NCI-H1694 treated with DMSO at 0.1 percent for 48 hours (cell line): ENCODE measurements at places on chromosomes 16 and 17.

DNA sequence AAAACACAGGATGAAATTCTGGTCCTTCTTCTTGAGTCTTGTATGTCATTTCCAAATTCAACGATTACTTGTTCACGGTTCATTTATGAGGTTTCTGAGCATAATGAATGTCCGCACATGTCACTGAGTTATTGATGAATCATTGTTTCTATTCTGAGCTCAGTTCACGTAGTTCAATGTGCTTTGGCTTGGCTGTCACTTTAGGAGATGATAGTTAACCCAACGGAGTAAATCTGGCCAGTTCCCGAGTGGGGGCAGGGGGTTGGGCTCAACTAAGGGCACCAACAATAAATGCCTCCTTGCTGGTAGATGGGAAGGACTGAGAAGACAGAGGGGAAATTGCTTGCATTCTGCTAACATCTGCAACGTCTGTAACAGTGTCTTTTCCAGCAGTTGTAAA, 239.4 kb upstream of the HSBP1 start:
- no peak for DNase-seq

DNA sequence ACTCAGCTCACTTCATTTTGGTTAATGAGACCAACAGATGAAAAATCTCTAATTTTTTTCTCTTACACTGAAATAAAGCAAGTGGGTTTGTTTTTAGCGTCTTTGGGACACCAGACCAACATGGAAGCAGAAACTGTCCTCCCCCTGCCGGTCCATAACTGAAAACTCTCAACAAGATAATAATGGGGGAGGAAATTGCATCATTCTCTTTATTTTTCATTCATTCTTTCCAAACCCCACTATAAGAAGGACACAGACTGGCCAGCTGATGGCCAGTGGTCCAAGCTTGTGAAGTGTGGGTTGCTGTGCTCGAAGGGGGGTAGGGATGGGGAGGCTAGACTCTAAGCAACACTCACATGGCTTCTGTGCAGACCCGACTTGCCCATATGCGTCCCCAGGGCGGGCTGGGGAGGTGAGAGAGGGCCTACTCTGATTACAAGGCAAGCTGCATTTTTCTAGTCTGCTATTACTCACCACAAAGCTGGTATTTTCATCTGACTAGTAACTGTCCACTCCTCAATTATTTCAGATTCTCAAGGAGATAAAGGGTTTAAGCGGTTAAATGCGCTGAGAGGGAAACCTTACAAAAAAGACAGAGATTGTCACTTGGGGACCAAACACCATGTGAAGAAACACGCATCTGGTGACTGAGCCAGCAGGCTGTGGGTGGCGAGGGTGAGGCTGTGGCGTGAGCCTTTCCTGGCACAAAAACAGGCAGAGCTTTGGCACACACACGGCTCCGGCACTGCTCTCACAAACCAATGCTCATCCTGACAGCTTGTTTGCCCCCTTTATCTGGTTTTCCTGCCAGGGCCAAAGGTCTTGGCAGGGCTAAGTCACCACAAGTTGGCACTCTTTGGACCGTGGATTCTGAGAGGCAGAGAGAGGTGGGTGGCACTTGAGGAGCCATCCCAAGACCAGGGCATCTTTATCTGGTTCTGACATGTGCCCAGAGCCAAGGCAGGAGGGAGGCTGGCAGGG, 38.2 kb downstream of the MARF1 start:
- no peak for DNase-seq

DNA sequence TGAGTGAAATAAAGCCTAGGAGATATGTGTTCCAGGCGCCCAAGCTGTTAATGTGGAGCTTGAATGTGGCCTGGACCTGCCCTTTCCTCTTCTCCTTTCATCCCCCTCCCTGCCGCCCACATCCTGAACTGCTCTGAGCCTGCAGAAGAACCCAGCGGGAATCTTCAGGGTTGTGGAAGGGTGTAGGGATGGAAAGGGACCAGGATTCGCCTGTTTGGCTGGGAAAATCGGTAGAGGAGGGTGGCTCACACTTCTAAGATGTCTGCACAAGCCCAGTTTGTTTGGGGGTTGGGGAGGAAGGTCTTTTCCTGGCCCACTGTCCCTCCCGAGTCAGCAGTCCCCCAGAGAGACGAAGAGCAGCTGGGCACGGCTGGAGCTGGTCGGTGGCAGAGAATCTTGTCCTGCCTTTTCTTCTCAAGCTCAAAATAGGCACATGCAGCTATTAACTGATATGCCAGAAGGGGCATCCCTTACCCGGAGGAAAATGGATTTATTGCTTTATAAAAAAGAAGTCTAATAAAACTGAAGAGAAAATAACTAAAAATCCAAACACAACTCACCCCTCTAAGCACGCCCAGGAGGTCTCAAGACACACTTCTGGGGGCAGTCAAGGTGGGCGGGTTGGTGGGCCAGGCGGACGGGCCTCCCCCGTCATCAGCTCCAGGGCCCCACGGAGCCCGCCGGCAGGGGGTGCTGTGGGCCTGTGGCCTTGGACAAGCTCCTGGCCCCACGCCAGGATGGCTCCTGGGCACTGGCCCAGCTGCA, 11.5 kb upstream of the PITPNA start:
- DNase-seq = peak; percentile 46

DNA sequence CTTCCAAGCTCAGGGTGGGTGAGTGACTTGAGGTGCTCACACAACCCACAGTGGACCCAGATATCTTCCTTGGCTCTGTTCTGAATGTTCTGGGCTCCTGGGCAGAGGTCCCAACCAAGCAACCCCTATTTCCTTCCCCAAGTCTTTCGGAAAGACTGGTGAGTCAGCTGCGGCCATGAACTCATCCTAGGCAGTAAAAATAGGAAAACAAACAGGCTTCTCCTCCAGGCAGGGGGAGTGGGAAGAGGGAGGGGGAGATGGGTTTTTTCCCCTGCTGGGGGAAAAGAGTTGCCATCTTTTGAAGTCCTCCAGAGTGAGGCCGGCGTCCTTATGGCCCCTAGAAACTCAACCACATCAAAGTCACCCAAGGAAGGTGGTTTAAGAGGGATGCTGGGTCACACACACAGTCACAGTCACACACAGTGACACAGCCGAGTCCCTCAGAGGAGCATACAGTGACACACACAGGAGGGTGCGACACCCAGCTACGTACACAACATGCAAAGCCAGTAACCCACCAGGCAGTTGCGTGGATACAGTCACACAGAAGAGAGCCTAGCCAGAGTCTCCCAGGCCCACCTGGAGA, 16.0 kb upstream of the DLX4 start:
- DNase-seq = no peak

DNA sequence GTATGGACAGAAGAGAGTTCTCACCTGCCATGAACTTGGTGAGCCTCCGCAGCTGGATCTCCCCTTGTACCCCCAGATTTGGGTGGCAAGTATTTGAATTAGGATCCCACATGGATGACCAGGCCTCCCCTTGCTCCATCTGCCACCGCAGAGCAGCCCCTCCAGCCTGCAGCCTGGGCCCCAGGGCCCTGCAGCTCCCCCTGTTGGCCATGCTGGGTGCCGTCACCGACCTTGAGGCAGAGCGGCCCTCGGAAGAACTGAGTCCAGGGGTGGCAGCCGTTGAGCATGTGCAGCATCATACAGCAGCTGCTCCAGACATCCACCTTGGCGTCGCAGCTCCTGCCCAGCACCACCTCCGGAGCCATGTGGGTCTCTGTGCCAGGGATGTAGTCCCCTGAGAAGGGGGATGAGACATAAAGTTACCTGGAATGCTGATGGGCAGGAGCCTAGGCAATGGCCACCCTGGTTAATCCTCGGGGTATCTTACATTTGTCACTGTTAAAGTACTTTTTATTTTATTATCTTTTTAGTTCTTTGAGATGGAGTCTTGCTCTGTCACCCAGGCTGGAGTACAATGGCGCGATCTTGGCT, 9.0 kb upstream of the SPATA32 start:
- no peak for DNase-seq

DNA sequence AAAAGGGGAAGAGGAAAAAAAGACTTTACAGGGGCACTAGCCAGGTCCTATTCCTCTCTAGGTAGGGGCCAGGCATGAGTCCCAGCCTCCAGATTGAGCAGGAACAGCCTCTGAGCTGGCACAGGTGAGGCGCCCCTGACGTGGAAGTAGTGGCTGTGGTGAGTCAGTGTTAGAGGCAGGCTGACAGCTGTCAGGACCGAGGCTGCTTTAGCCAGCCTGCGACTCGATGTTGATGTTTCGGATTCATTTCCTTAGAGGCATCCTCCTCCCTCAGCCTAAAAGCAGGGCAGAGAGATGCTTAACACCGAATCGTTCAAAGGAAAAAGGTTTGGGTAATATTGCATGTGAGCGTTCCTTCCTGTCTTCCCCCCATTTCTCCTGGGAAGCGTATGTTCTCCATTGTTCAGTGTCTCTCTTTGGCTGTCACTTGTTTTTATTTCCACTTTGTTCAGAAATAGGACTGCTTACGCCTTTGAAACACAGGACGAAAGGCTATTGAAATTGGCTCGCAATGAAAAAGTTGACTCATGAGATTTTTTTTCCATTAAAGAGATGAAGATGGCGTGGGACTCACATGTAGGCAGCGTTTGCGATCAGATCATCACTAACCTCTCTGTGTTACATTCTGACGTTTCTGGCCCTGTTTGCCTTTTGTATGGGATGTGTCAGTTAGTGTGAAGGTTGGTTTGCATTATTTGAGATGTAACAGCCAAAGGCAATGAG, 1.3 kb downstream of the KIAA0513 start:
- DNase-seq = peak; percentile 29

DNA sequence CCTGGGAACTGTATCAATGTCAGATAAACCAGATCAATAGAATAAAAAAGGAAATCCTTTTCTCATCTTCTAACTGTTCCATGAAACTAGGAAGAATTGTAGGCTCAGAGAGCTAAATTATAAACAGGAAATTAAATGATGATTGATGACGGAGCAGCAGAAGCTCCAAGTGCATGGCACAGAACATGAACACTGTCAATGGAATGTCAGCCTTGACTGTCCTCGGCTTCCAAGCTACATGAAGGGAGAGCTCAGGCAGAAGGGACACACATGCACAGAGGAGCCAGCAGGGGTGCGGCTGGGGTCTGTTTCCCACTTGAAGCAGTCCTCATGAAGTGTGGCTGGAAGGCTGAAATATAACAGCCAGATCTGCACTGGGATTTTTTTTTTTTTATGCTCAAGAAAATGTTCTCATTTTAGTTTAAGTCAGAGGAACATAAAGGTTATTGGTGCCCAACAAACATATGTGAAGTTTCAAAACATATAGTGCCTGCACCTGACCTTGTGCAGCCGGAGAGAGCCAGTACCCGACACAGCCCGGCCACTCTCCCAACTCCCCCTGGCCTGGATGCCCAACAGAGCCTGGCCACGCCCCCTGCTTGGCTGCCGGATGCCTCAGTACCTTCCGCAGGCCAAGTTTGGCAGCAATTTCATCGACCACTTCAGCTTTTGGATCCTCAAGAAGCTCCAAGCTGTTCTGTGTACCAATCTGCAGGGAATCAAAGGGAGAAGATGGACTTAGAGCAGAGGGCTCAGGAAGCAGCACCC, 37.0 kb downstream of the NPLOC4 start:
- DNase-seq = no peak

- peak; percentile 75 for DNase-seq
Observed at GRCh38 chr16:75764154-75764768, 38.0 kb upstream of the CPHXL start.

- DNase-seq = no peak
Observed at GRCh38 chr17:53227111-53227510, 595.6 kb upstream of the KIF2B start.

GRCh38 chr16:228151-228851, 948 bp downstream of the LUC7L start:
- no peak for DNase-seq

- no peak for DNase-seq
Observed at GRCh38 chr16:89600956-89601355, 12.5 kb upstream of the DPEP1 start.

DNA sequence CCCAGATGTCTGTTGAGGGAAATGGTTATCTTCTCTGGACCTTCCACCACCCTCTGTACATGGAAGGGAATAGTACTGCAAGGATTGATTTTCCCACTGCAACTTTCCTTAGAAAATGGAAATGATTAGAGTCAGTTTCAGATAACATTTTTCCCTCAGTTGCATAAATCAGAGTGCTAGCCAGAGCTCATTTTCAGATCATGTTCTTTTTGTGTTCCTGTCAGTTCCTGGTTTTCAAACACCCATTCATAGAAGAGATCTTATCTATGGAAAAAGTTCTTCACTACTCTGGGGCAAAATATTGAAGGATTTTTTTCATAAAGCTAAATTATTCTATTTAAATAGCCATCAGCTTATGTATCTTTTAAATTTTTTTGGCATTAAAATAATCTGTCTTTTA, 11.7 kb upstream of the COX10 start:
- no peak for DNase-seq

DNA sequence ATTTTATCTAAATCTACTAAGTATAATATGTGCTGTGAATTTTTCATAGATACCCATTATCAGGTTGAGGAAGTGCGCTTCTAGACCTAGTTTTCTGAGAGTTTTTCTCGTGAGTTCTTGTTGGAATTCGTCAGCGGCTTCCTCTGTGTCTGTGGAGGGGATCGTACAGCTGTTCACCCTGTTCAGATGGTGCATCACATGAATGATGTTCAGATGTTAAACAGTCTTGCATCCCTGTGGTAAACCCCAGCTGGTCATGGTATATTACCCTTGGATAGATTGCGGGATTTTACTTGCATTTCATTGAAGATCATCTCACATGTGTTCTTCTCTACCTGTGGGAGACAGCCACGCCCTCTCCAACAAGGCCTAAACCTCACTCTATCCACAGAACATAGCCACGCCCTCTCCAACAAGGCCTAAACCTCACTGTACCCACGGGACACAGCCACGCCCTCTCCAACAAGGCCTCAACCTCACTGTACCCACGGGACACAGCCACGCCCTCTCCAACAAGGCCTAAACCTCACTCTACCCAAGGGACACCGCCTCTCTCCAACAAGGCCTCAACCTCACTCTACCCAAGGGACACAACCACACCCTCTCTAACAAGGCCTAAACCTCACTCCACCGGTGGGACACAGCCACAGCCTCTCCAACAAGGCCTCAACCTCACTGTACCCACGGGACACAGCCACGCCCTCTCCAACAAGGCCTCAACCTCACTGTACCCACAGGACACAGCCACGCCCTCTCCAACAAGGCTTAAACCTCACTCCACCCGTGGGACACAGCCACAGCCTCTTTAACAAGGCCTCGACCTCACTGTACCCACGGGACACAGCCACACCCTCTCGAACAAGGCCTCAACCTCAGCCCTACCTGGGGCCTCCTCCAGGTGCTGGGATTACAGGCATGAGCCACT, 180.2 kb upstream of the CHMP6 start:
- DNase-seq = no peak

GRCh38 chr16:57314161-57314785, 29.8 kb upstream of the PLLP start:
- DNase-seq = no peak

DNA sequence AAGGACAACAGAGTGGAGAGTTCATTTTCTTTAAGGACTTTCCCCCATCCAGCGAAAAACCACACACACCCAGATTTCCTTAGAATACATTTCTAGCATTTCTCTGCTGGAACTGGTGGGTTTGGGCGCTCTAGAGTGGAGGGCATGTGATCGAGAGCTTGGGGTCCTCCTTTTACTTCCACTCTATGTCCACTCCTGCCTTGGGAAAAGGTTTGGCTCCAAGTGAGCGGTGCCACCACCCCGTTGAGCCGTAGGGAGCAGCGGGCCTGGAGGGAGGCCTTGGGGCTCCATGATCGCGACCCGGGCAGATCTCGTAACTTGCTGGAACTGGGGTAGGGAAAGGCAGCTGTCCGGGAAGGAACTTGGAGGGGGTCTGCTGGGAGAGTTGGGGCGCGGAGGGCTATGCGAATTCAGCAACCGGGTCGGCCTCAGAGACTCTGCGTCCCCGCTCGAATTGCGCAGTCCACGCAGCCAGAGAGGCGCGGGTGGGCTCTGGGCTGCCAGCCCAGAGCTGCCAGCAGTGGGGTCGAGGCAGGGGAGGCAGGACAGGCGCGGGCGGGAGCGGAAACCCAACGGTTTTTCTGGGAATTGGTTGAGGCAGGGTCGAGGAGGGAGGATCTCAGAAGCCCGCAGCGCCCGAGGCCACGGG, 2.3 kb downstream of the DLX4 start:
- no peak for DNase-seq
